ENCODE measurements at places on chromosomes 4 and X.

- no peak for DNase-seq
Observed at GRCh38 chrX:1401611-1402430, 9.9 kb upstream of the SLC25A6 start.

- DNase-seq = no peak
Observed at GRCh38 chr4:117676153-117676552, 358.1 kb upstream of the NDST3 start.

- no peak for DNase-seq
Observed at GRCh38 chr4:40316782-40317635, 18.1 kb upstream of the CHRNA9 start.

GRCh38 chr4:23773884-23774636, 115.8 kb downstream of the PPARGC1A start:
- no peak for DNase-seq

GRCh38 chr4:89303177-89303576, 4.4 kb downstream of the GPRIN3 start:
- no peak for DNase-seq

DNA sequence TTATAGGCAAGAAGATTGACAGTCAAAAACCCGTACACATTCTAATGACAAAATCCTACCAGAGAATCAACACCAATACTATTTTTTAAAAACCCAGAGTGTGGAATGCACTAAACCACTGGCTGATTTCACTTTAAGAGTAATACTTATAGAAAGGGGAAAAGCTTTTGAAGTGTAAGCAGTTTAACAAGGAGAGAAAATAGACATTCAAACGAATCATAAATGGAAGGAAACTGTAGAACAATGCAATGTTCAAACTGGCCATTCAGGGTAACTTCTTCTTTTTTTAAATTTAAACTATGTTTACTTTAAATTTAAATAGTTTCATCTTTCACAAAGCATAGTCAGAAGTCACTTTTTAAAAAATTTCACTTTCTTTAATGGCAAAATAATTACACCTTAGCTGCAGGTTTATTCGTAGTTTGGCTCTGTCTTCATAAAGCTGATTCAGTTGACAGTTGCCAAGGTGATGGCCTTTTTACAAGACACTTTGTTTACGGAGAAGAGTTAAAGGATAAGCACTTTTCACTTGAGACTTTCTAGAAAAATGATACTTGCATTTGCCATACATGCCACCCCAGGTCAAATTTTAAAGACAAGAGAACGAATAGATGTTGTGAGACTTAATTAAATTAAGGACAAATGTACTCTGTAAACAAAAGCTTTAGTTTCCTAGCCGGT, 82.4 kb upstream of the KLF3 start:
- no peak for DNase-seq

- no peak for DNase-seq
Observed at GRCh38 chr4:112279025-112279881, 6.5 kb downstream of the TIFA start.

GRCh38 chr4:127523369-127523768, 109.4 kb upstream of the INTU start:
- no peak for DNase-seq

DNA sequence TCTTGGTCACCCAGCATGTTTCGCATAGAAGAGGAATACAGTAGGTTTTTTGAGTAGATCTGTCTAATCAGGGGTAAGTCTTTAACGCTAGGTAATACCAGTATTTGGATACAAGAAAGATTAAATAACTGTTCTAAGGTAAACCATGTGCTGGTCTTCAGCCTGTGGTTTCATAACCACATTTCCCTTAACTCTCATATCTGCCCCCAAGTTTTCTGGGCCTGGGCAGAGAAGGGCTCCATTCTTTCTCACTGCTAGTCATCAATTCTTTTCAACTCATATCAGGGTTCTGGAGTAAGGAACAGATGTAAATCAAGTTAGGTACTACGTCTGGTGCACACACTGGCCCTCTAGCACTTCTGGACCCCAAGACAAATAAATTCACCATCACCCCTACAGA, 49.0 kb downstream of the DHX15 start:
- DNase-seq = no peak

DNA sequence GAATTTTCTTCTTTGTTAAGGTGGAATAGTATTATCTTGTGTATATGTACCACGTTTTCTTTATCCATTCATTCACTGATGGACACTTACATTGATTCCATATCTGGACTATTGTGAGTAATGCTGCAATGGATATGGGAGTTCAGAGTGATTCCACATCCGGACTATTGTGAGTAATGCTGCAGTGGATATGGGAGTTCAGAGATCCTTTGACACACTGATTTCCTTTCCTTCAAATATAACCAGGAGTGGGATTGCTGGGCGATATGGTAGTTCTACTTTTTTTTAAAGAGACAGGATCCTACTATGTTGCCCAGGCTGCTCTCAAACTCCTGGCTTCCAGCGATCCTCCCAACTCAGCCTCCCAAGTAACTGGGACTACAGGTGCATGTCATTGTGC, 12.1 kb downstream of the TMEM156 start:
- no peak for DNase-seq

DNA sequence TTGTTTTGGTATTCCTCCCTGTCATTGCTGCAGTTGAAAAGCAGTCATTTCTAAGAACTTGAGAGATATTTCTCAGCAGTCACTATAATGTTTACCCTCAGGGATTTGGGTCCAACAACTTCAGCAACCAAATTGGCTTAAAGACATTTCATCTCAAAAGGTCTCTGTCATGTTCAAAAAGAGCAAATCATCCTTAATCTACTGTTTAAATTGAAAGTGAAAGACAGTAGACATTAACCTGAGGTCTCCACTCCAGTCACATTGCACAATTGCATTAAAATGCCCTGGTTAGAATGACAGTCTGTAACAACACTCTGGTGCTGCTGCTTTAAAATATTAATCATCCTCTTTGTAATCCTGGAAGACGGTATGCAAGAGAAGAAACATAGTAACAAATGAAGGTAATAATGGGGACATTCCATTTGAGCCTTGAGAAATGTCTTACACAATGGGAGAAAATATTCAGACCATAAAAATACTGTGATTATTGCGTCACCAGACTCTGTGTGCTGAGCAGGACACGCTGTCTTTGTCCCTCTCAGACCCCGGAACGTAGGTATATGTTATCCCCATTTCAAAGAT, 90.2 kb upstream of the UNC5C start:
- DNase-seq = no peak

GRCh38 chrX:39905538-39905891, 192.2 kb downstream of the BCOR start:
- DNase-seq = no peak

DNA sequence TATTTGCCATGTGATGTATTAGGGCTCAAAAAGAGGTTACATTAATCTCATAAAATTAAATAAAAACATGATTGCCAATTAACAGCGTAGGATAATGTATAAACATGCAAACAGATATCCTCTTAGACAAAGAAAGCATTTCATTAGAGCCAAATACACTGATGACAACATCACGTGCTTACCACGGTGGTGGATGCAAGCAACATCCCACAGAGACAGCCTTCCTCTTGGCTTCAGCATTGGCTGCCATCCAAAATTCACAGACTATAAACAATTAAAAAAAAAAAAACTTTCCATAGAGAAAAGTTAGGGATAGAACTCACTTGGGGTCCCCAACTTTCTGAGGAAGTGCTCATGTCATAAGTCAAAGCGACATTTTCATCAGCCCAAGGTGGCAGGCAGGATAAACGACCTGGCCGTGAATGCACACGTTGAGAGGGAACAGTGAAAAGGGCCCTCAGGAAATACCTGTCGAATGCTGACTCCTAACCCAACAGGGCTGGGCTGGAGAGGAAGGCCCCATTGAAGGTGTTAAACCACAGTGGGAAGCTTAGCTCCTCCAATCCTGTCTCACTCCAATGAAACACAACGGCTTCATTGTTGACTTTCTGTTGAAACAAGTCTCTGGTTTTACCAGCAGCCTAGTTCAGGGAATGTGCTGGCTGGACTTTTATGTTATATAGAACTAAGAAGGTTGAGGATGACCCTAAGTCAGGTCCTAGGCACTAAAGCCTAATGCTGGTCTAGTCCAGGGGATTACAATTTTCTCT, 48.4 kb downstream of the IDS start:
- DNase-seq = no peak

DNA sequence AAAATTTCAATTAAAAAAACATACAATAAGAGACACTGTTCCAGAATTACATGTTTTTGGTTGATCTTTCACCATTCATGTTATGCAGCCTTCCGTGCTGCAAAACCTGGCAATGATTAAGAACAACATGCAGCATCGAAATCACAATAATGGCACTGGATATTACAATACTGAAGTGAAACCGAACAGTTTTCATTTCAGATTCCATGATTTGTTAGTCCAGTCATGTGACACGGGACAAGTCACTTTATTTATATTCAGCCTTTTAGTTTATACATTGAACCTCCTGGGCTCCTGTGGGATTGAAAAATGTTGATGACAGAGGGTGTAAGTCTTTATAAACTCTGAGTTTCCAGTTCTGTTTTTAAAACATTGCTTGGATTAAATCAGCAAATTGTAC, 142.5 kb upstream of the TTC29 start:
- DNase-seq = no peak

- no peak for DNase-seq
Observed at GRCh38 chr4:67344594-67345380, 200.5 kb downstream of the CENPC start.

- no peak for DNase-seq
Observed at GRCh38 chr4:76866641-76867040, 31.3 kb downstream of the SOWAHB start.

DNA sequence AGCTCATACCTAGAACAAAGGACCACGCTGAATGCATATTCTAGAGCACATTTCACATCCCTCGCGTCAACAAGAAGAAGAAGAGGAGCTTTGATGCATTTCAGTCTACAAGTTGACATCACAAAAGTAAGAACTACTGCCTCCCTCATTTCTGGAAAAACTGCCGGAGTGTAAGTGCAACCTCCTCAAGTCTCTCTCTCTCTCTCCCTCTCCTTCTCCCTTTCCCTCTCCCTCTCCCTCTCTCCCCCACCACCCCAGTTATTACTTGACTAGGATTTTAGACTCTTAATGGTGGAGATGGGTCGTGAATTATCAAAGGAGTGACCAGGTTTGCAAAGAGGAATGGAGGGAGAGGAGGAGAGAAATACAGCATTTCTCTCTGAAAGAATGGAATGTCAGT, 1.4 kb upstream of the IRS4 start:
- DNase-seq = no peak

DNA sequence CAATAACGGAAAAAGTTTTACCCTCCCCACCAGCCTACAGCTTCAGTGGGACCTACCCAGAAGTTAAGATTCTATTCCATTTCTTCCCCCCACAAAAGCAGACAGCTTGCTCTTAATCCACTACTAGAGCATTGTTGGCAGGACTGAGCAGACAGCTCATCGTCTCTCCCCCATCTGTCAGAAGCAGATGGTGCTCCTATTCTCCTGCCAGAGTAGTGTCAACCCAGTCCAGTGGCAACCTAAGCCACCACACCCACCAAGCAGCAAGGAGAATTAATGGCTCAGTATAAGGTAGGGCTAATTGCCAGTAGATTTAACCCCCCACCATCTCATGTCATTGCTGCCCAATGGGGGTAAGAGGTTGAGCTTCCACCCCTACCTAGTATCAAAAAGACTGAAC, 62.0 kb downstream of the AWAT2 start:
- no peak for DNase-seq

DNA sequence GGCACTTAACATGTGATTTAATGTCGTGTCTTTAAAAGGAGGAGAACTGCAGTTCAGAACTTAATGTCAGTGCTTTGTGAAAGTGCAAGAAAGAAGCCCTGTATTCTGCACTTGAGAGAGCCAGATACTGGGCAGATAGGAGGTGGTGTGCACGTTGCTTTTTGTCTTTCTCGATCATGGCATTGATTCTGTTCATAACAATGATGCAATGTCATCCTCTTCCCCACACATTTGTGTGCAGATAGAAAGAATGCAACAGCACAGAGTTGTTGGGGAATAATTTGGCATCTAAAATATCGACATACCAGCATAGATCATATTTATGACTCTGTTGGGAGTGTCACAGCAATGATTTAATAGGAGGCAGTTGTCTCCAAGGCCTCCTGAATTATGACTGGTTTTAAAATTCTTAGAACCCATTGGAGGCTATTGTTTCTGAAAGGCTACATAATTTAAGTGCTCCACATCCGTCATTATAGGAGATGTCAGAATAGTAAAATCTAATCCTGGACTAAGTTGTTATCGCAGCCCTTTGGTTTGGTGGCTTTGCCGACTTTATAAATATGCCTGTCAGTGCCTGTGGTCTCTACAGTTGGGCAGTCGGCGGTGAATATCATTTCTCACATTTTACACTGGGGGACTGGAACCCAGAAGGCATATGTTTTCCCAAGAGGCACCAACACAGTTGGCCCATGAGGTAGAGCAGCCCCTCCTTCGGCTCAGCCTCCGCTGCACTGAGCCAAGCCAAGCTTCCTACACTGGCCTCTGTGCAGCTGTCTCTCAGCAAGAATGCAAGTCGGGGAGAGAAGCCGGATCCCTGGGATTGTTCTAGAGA, 124.9 kb downstream of the PTTG2 start:
- DNase-seq = no peak

DNA sequence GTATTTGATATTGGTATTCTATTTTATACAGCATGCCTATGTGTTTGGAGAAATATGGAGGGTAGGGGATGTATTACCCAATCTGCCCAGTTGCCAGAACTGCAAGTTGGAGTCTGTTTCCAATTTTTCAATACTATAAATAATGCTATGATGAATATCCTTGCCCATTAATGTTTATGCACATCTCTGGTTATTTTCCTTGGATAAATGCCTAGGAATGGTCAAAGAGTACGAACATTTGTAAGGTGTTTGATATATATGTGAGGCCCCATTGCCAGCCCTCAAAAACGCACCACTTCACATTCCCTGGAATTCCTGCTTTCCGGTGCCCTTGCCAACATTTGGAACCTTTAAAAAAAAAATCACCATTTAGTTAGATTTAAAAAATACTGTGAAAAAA, 34.3 kb downstream of the CLDN34 start:
- no peak for DNase-seq

GRCh38 chr4:101697266-101697665, 93.3 kb upstream of the BANK1 start:
- no peak for DNase-seq

DNA sequence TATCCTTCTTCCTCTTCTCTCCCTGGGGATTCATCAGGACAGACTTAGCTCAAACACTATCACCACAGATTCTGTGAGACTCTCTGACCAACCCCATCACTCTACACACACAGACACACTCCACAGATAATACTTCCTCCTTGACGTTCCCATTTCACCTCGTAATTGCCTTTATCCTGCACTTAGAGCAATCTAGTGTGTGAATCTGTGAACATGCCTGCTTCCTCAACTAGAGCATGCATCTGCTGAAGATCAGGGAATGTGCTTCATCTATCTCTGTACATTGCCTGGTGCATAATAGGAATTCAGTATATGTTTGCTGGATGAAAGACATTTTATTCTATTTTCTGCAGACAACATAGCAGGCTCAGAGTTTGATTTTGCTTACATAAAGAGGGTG, 25.1 kb upstream of the HS6ST2 start:
- DNase-seq = no peak
